ENCODE measurements at places on chromosomes 2 and 18.

DNA sequence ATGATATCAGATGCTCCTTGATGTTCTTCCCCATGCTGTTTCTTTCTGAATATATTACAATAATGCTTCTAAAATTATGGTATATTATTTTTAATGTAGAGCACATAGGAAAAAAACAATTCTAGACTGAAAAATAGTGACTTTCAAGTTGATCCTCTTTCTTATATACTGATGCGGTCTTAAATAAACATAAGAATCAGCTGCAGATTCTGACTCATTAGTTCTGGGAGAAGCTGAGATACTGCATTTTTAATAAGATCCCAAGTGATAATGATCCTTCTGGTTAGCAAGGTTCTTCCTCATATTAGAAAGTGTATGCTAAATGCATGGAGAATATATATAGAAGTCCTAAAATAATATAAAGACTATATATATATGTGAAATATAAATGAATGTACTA lies 124.9 kb downstream of the XIRP2 start:
- DNase-seq: no peak

GRCh38 chr2:186526281-186526680 lies 40.2 kb downstream of the ZC3H15 start:
- no peak for DNase-seq

GRCh38 chr2:171406044-171406443 lies 27.7 kb downstream of the METTL8 start:
- no peak for DNase-seq

DNA sequence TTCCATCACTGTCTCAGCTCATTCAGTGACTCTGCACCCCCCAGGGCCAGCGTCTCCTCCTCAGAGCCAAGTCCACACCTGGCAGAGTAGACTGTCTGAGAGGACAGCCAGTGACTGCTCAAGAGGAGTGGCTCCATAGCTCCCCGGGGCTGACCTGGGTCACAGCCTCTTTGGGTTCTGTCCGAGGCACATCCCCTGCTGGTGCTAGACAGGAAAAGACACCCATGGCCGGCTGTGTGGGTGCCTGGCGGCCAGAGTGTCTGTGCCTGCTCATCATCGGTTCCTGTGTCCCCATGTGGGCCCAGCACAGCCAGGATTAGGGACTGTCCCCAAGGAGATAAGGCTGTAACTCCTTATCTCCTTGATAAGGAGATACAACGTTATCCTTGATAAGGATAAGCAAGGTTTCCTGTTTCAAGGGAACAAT lies 3.5 kb upstream of the CROCC2 start:
- no peak for DNase-seq

DNA sequence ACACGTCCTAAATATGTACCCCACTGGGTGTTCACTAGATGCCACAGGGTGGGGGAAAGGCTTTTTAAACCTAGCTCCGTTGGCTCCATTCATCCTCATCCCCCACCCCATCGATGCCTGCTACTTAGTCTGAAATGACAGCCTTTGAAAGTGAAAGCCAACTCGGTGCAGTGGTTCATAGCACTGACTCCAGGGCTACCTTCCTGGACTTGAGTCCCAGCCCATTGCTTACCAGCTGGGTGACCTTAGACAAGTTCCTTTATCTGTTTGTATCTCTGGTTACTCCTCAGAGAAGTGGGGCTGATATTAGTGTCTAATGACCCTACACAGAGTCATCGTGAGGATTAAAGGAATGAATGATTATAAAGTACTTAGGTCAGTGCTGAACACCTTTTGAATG lies 24.4 kb downstream of the EHD3 start:
- no peak for DNase-seq

- DNase-seq: no peak
Measured at GRCh38 chr2:68274022-68274421, 21.7 kb upstream of the PPP3R1 start.

GRCh38 chr2:231626449-231626848 lies 33.8 kb downstream of the TEX44 start:
- DNase-seq: no peak

GRCh38 chr2:232341739-232342126 lies 36.8 kb upstream of the ALPP start:
- DNase-seq: no peak

DNA sequence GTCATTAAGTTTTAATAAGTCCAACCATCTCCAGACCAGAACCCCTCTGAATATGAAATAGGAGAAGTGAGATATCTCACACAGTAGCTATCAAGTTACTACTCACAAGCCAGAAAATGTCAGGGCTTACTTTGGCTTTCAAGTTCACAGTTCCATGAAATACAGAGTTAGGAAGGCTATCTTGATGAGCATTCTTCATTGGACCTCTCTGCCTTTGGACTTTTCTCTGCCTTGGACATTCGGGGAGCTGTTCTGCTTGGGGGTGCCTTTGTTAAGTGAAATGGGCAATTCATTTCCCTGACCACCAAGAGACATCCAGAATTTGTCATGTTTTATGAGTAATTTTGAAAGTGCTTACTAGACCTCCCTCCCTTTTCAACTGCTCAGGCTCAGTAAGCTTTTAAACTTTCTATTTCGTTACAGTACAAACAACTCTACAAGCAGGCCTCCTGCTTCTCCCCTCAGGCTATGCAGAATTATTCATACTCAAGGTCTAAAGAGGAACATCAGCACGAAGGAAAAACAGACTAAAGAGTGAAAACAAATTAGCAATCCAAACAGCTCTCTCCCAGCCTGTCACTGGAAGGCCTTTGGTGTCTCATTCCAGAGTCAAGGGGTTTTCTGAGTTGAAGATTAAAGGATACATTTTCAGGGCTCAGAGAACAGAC lies 95.3 kb downstream of the MREG start:
- no peak for DNase-seq

- DNase-seq: no peak
Measured at GRCh38 chr18:68418881-68419280, 296.0 kb downstream of the TMX3 start.

DNA sequence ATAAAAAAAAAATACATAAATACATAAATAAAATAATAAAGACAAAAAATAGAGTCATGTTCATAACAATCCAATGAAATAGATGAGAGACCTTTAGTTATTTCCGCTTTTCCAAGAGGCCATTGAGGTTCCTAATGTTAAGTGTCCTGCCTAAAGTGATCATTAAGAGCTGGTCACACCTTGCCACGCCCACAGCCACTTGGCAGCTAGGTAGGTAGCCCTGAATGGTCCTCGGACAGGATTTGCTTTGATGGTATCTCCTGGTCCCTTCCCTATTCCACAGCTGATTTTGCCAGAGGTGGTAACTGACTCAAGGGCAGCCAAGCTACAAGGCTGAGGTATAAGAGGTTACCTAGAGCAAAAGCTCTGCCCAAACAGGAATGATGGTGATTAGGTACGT lies 24.5 kb upstream of the TANC1 start:
- DNase-seq: no peak

DNA sequence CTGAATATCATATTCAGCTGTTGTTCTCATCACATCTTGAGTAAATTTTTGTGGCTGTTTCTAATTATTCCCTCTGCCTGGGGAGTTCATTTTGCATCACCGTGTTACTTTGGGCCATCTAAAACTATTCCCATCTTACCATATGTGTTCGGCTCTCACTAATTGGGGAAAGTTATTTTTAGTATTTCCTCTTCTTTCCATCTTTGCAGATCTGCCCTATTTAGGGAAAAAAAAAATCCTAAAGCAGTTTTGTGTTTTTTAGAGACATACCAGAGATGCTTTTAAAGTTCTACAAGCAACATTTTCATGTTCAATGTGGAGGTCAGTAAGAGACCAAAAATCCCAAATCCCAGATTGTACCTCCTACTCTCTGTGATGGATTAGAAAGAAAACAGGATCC lies 111.3 kb upstream of the NDUFV2 start:
- DNase-seq: no peak

GRCh38 chr2:160916300-160916699 lies 243.9 kb upstream of the TANK start:
- DNase-seq: no peak

GRCh38 chr2:157902692-157903091 lies 26.6 kb upstream of the ACVR1 start:
- no peak for DNase-seq

DNA sequence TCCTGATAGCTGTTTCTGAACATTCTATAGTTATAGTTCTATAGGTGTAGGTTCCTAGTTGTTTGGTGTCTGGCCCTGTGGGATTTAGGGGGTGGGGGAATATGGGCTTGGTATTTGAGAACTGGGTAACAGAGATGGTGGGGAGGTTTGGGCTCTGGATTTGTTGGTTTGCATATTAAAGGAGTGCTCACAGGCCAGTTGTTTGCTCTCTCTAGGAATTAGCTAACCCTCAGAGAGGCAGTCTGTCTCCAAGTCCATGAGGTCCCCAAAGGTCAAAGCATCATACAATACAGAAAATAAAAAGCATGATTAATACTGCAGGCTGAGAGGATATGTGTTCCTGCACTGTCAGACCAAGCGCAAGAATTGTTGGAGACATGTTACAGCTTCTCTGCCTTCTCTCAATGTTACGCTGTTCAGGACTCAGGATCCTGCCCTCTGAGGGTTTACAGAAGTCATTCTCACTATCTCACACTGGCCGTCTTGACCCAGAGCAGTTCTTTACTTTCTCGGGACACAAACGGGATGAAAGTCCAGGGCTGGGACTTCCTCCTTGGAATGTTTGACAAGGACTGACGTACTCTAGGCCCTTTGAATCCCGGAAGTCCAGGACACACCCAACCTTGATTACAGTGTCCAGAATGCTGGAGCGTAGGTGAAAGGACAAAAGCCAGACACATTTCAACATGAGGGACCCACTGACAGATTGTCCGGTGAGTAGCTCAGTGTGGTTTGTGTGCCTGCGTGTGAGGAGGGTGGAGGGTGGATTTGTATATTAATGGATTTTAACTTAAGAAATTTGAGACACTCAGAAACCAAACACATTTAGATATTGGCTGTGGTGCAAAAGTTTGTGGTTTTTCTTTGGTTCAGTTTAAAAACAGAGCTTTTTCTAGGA lies at the start of gene NOSTRIN:
TSS of gene NOSTRIN (plus strand) at position 677 of the 898 bp plus-strand sequence. CDS start at position 687, 10 bp downstream.
- no peak for DNase-seq

DNA sequence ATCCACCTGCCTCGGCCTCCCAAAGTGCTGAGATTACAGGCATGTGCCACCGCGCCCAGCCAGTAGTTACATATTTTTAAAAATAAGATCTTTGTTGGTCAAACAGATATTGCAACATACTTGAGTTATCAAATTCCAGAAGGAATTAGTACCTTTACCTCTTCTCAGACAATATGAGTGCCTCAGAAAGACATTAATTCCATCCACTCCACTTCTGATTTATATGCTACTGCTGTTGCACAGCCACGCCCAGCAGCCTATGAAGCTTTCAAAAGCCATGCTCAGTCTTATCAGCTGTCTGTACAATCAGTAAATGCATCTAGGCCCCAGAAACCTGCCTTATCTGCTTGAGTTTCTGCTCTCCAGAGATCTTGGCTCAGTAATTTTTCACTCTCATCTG lies 47.8 kb downstream of the MEX3C start:
- no peak for DNase-seq

- DNase-seq: no peak
Measured at GRCh38 chr2:51903728-51904127, 871.8 kb upstream of the NRXN1 start.

- DNase-seq: no peak
Measured at GRCh38 chr2:174729797-174730697, 34.2 kb downstream of the CHRNA1 start.

DNA sequence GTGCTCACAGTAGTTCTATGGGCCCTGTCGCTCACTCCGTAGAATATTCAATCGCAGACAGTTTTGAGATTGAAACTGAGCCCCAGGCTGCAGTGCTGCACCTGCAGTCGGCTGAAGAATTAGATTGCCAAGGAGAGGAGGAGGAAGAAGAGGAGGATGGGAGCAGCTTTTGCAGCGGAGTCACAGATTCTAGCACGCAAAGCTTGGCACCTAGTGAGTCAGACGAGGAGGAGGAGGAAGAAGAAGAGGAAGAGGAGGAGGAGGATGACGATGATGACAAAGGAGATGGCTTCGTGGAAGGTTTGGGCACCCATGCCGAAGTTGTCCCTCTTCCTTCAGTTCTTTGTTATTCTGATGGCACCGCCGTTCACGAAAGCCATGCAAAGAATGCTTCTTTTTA lies 115.2 kb downstream of the GALNT3 start:
- DNase-seq: no peak

DNA sequence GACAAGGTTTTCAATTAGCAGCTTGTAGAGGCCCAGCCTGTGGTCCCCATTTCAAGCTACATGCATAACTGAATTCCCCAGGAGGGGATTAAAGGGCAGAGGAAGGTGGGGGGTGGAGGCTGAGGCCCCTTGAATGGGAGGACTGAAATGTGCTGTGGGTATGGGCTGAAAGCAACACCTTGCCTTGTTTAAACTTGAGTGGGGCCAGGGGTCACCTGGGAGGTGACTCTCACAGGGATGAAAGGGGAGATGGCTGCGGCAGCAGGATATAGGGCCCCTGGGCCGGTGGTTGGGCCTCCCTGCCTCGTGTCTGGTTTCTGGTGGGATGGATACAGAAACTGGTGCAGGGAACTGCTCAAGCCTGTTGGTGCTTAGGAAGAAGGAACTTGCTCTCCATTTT lies 225.9 kb upstream of the SPRED2 start:
- DNase-seq: no peak

GRCh38 chr18:50751490-50751889 lies 68.3 kb downstream of the MRO start:
- DNase-seq: no peak

GRCh38 chr2:42788-43187 lies 3.5 kb downstream of the FAM110C start:
- no peak for DNase-seq

DNA sequence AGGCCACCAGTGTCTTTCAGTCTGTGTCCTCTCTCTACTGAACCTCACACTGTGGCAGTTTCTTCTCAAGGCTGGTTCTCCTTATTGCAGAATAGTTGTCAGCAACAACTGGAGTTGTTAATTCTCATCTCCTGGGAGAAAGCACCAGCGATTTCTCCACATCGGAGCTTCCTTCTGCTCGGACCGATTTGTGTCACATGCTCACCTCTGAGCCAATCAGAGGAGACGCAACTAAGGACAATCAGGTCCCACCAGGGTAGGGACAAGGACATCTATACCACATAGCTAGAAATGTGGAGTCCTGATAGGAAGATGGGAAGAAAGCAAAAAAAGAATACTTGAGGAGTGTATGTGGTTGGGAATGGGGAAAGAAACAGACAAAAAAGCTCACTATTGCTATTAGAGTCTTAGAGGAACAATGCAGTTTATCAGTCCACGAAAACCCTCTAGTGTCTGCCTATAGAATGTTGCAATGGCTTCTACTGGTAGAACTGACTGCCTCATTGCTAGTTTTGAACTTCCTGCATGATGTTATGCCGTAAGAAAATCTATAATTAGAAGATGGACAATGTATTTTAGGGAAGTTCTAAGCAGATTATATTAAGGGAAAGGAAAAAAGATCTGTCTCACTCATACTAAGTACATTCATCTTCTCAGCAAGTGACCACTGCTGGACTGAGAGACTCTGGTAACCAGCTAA lies 169.7 kb downstream of the CDCA7 start:
- DNase-seq: no peak

GRCh38 chr18:79629249-79629558 lies 50.4 kb upstream of the CTDP1 start:
- no peak for DNase-seq

- no peak for DNase-seq
Measured at GRCh38 chr2:101367508-101367907, 19.8 kb downstream of the CREG2 start.

- DNase-seq: no peak
Measured at GRCh38 chr2:220057391-220057790, 430.0 kb downstream of the SLC4A3 start.
